BE2C (cell line): ENCODE measurements at places on chromosomes 7 and 10.

DNA sequence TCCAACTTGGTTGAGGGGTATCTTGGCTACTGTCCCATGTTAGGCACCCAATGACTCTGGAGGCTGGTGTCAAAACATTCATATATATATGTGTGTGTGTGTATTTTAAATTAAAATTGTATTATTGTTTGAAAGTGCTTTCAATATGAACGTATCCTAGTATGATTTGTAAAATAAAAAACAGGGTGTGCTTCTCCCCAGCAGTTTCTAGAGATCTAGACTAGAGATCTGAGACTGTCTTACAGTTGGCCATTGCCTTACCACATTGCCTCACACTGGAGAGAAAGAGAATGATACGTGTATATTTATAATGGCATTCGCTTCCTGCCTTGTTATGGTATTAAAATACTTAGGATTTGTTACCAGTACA is 1.2 kb downstream of the BAG3 start:
- no peak for DNase-seq

DNA sequence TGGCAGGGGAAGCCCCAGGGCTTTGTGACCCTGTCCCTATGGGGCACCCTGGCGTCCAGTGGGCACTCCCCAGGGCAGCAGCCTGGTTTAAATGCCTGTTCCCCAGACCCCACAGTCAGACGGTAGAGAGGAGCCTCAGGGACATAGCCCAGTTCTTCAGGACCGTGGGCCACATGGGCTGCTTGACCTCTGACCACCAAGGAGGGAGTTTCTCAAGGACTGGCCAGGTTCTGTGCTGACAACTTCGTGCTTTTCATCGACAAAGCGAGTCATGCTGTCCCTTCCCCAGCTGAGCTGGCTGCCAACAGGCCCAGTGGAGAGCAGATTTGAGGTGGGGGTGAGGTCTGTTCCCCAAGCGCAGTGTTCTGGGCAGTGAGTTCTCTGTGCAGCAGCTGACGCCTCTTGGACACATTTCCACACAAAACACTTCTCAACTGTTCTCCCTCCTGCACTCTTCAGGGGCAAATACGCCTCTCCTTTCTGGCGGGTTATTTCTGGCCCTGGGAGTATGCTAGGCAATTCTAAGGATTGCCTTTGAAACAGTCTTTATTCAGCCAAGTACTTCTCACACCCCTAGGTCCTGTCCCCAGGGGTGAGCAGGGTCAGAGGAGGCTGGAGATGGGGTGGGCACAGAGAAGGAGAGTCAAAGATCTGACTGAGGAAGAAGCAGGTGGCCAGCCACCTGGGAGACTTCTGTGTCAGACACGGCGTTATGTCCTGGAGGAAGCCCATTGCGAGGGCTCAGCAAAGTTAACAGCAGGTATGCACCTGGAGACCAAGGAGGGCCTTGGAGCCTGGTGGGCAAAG is 57.3 kb upstream of the CAMK2B start:
- no peak for DNase-seq

DNA sequence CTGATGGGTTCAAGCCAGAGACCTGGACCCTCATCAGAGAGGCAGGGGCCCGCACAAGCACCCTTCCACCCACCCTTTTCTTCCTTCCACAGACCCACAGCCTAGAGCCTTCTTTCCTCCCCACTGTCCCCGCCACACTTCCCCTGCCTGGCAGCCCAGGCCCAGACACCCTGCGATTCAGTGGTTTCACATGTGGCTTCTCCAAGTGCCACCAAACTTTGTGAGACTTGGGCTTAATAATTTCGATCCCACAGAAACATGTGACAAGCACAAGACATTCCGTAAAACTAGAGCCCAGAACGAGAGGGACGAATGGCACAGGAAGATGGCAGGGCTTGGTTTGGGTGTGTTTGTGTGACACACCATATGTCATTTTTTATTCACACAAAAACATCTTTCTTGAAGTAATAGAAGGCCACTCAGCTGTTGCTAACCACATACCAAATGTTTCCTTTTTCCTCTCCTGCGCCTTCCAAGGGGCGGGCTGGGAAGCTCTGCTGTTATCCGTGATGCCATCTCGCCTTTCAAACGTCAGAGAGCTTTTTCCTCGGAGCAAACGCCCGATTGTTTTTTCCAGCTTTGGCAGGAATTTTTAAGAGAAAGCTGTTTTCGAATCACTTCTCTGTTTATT is 162.9 kb downstream of the GRK5 start:
- no peak for DNase-seq

DNA sequence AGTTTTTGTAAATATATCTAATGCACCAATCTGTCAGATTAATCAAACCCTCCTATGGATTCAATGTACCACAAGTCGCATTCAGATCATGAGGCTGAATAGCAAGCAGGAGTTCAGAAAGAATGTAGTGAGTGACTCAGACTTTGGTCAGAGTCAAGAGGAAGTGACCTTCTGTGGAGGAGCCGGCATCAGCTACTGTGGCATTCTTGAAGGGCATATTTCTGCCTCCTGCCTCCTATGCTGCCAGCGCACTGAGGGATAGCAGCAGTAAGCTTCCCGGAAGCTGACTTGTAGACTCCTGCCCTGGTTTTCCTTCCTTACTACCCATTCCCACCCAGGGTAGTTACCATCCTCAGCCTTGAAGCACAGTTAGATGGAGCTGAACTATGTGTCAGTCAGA is 867.5 kb downstream of the NRG3 start:
- no peak for DNase-seq

GRCh38 chr7:116582164-116582732 is 57.4 kb downstream of the CAV1 start:
- no peak for DNase-seq

GRCh38 chr7:382043-382400 is 92.1 kb downstream of the FOXL3 start:
- DNase-seq: no peak

- no peak for DNase-seq
These were observed 56.3 kb downstream of the NRP1 start for GRCh38 chr10:33278198-33278597.

- DNase-seq: no peak
These were observed 108.7 kb downstream of the PHTF2 start for GRCh38 chr7:77907281-77907680.

GRCh38 chr7:120703585-120704240 is 154.2 kb downstream of the TSPAN12 start:
- no peak for DNase-seq

DNA sequence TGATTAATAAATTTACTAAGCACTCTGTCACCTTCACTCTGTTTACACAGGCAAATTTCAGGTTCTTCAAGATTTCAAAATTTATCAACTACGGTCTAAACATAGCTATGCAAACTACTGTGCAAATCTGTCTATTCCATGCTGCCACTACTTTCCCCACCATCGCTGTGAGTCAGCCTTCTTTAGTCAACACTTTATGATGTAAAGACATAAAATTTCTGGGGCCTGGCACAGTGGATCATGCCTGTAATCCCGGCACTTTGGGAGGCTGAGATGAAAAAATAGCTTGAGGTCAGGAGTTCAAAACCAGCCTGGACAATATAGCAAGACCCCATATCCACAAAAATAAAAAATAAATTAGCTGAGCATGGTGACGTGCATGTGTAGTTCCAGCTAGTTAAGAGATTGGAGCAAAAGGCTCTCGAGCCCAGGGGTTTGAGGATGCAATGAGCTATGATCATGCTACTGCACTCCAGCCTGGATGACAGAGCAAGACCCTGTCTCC is 42.6 kb downstream of the CNOT4 start:
- DNase-seq: no peak

- DNase-seq: no peak
These were observed 26.8 kb downstream of the TLX1 start for GRCh38 chr10:101157756-101158458.

GRCh38 chr7:44279286-44279685 is 46.1 kb downstream of the CAMK2B start:
- DNase-seq: peak; percentile 3

- DNase-seq: no peak
These were observed 668.4 kb upstream of the NRP1 start for GRCh38 chr10:34002896-34003295.

- DNase-seq: no peak
These were observed 420.2 kb downstream of the CDC14C start for GRCh38 chr7:49344556-49344955.

- DNase-seq: no peak
These were observed 6.3 kb downstream of the RSBN1L start for GRCh38 chr7:77702513-77702912.

DNA sequence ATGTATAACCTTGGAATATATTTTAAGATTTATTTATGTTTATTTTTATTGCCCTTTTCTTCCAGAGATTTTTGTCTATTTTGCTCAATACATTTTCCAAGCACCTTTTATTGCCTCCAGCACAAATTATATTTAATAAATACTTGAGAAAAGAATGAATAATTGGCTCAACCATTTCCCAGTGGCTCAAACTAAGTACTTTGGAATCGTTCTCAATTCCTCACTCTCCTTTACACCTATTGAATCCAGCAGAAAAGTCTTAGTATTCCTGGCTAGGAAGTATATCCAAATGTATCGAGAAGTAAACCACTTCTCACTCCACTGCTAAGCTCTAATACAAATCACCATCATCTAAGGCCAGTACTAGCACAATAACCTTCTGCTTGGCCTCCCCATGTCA is 276.1 kb downstream of the NEBL start:
- no peak for DNase-seq

- DNase-seq: peak; percentile 68
These were observed 171.2 kb downstream of the PRKAG2 start for GRCh38 chr7:151705636-151706276.

DNA sequence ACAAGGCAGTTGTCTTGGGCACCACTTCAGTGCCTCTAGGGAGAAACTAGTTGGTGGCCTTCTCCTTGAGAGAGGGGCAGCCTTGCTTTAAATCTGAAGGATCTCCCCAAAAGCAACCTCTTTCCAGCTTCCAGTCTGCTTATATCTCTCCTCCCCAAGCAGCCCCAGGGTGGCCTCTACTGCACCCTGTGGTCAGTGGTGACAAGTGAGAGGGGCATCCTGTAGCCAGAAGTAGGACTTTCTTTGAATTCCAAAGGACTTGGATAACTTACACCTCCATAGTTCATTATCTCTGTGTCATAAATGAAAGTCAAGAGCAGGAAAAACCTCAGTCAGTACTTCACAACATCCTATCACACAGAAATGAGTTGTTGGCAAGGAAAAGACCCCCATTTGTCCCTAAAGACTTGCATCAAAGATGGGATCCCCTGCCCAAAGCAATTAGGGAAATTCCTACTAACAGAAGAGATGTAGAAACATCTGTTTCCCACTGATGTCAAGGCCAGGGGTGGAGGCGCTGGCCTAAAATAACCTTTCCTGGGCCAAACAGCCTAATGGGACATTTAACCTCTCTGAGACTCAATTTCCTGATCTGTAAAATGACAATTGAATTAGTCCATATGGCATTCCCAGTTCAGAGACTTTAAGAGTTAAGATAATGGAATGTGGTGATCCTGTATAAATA is 44.0 kb upstream of the ANKRD1 start:
- DNase-seq: peak; percentile 27

DNA sequence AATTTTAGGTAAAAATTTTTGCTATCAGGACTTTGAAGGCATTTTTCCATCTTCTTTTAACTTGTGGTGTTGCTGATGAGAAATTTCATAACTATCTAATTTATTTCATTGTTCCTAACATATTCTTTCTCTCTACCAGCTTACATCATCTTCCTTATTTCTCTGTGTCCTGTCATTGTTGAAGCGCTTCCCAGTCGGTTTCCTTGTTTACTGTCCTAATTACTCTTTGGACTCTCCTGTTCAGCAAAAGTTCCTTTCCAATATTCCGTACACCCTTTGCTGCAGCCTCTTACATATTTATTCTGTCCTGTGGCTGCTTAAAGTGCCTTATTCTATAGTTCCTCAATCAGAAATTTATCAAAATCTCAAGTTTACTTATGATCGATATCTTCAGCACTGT is 609.0 kb upstream of the FZD8 start:
- no peak for DNase-seq

GRCh38 chr7:93310346-93310745 is 78.2 kb downstream of the VPS50 start:
- DNase-seq: no peak

- no peak for DNase-seq
These were observed 617.2 kb downstream of the GRM8 start for GRCh38 chr7:126635545-126635944.

DNA sequence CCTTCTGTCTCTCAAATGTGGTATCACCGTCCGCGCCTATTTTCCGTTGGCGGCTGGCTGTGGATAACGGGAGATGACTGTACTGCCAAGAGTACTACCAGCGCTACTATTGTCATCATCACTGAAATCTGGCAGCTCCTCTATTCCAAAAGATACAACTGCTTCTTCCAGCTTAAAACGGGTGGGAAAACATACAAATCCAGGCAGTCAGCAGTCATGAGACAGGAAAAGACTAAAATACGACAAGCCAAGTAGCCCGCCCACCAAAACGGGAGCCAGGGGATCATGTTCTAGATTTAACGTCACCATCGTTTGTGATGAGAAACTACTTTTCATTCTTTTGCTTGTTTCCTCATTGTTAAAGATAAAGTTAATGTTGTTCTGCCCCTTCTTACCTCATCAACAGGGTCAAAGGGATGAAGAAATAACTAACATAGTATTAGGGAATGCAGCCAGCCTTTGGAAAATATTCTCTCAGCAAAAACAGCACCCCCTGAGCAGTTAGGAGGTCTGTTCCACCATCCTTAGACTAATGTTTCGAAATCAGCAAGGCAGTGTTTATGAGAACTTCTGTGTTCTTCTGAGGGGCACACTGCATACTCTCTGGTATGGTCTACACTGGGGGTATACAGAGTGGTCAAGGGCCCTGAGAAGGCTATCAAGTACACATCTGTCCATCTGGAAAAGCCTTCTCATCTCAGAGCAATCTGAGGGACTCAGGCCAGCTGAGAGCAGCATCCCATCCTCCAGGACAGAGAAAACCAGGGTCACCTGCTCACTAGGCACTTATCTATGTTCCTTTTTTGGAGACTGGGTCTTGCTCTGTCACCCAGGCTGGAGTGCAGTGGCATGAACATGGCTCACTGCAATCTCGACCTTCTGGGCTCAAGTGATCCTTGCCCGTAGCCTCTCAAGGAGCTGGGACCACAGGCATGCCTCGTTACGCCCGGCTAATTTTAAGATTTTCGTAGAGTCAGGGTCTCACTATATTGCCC is 47.5 kb downstream of the GNA12 start:
- DNase-seq: no peak

GRCh38 chr7:151810441-151811232 is 66.3 kb downstream of the PRKAG2 start:
- DNase-seq: peak; percentile 38

DNA sequence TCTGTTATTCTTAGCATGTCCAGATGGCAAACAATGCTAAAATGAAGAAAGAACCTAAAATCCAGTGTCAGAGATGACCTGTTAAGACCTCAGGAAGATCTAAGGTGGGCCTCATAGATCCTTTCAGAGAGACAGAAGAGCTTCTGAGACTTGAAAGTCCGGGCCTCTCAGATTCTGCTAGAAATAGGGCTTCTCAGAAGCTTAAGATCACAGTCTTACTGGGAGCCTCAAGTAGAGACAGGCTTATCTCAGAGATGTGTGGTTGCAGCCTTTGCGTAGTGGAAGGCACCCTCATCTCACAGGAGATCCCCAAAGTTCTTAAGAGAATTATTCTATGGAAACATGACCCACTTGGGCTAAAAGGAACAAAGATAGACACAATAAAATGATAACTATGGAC is 642.8 kb downstream of the TNS3 start:
- DNase-seq: no peak

- DNase-seq: no peak
These were observed 17.1 kb downstream of the UNCX start for GRCh38 chr7:1249731-1250130.

GRCh38 chr10:69217119-69217754 is 2.9 kb upstream of the HKDC1 start:
- no peak for DNase-seq
